ENCODE measurements at places on chromosomes 7 and 10.

DNA sequence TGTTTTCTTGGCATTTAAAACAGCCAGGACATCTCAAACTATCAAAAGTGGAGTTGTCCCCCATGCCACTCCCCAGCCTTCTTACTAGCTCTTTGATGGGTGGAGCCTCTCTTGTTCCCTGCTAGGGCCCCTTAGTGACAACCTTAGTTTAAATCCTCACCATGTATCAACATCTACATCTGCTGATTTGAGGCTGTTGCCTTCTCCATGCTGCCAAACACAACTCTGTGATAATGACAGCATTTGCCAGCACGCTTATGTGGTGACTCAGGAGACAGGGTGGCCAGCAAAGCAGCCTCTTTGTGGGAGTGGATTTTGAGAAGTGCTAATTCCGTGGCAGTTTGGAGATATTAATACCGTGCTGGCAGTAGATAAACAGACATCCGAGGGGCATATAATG, 145.4 kb downstream of the LRRC4 start:
- no peak for DNase-seq

DNA sequence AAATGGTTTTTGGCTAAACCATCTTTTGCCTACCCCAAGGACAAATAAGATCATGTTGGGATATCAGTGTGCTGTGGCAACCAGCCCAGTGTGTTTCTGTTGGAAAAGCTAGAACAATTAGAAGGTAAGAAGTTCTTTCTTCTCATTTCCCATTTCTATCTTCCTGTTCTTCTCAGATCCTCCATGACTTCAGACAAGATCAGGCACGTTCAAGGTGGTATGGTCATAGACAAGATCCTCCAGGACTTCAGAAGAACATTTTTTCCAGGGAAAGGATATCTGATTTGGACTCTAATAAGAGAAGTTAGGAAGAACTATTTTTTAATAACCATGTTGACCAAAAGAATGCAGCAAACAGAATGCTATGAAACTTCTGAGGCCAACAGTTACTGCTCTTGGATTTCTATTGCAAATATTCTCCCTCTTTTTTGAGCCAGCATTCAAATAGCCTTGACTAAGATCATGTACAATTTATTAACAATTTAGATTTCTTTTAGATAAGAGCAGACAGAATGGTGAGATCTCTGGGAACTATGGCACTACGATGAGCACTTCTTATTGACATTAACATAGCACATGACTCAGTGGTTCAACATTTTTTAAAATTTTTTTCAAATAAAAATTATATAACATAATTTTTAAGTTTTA, 15.9 kb downstream of the HYCC1 start:
- DNase-seq: no peak

DNA sequence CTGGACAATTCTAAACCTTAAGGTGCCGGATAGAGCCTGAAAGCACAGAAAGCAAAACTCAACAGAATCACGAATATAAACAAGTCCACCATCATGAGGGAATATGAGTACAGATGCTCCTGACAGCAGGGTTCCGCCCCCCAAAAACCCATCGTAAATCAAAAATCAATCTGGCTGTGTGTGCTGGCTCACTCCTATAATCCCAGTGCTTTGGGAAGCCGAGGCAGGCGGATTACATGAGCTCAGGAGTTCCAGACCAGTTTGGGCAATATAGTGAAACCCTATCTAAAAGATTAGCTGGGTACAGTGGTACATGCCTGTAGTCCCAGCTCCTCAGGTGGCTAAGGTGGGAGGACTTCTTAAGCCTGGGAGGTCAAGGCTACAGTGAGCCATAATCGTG, 12.2 kb downstream of the BUD31 start:
- DNase-seq: no peak

- no peak for DNase-seq
These were observed 225.1 kb upstream of the GRB10 start for GRCh38 chr7:51007551-51008505.

DNA sequence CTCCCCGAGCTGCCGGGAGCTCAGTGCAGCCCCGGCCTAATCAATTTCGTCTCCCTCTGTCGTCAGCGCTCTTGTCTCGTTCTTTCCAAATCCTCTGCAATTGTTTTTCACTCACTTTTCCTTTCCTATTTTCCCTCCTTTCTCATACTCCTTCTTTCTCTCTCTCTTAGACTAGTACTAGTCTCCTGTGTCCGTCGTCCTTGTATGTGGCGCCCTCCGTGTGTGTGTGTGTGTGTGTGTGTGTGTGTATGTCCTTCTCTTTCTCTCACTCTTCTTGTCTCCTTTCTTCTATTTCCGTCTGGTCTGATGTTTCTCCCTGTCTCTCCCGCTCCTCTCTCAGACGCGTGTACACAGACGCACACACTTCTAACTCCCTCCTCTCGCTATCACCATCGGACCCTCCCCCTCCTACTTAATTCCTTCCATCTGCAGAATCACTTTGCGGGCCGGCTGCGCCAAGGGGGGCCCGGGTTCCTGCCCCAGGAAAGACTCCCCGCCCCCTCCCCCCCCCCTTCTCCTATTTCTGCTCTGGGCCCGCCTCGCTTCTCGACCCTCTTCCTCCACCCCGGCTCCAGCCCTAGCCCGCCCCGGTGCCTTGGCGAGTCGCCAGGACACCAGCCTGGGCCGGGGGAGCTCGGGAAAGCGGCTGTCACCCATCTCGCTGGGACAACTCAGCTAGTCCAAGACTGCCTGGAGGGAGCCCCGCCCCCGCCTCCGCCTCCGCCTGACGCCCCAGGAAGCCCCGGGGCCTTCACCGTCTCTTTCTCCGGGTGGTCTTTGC, 743 bp upstream of the ZCCHC24 start:
- DNase-seq: peak; percentile 22

GRCh38 chr7:26868841-26869495, 4.6 kb upstream of the SKAP2 start:
- DNase-seq: no peak

- DNase-seq: no peak
These were observed 46.0 kb downstream of the ST7 start for GRCh38 chr7:116999311-116999710.

GRCh38 chr10:97243836-97244235, 48.6 kb downstream of the ARHGAP19 start:
- DNase-seq: no peak

DNA sequence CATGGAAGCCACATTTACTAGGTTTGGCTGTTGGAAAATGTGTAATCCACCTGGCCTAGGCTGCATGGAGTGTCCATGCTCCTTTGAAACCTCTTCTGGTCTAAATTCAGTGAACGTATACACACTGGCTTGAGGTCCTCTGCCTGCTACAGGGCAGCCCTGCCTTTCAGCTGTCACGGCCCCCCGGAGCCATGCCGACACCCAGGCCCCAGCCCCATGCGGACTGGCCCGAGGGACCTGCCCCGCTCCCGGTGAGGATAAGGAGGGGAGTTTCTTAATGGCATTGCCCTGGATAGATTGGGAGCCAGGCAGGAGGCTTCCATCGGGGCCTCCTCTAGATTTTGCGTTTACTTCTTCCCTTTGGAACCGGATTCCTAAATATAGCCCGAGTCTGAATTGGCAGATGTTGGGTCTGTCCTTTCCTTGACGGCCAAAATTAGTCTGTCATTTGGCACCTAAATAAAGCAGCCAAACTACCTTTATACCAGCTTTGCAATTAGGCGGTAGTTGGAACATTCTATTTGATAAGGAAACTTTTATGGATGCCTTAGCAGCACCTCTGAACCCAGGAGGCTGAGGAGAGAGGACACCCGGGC, 72.1 kb upstream of the SH2B2 start:
- no peak for DNase-seq

- DNase-seq: peak; percentile 64
These were observed 10.1 kb downstream of the AVPI1 start for GRCh38 chr10:97676770-97677581.

GRCh38 chr10:121138112-121138860, 287.1 kb downstream of the WDR11 start:
- no peak for DNase-seq

DNA sequence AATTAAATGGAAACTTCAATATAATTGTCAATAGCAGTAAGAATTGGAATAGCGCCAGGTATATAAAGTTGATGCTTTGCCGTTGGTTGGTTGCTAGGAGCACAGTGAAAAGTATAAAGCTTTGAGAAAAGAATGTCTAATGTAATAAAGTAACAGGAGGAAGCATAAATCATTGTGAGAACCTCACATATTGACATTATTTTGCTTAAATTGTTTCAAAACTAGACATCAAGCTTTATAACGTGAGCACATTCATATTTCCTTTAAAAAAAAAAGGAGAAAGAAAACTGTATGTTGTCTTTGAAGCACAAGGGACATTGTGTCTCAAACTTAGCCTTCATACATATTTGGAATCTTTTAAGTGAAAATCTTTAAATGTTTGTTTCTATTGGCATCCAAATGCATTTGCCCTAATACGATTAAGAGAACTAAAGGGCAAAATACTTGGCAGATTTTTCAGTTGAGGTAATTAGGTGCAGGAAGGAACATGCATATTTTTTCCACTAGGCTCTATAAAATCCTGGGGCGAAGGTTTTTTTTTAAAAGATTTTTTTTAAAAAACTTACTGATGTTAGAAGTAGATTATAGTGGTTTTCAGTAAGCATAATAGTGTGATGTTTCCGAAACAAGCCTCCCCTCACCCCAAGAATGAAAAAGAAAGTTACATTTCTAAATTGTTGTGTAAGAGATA, 92.4 kb downstream of the ARID5B start:
- DNase-seq: no peak

DNA sequence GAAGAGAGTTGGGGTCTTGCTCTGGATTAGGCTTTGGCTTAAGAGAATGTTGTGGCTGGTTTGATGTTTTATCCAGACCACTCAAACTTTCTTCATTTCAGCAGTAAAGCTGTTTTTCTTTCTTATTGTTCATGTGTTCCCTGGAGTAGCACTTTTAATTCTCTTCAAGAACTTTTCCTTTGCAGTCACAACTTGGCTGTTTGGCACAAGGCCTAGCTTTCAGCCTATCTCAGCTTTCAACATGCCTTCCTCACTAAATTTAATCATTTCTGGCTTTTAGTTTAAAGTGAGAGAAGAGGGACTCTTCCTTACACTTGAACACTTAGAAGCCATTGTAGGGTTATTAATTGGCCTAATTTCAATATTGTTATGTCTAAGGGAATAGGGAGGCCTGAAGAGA, 18.1 kb downstream of the CCDC126 start:
- no peak for DNase-seq

GRCh38 chr7:29041991-29042390, 83.9 kb upstream of the TRIL start:
- DNase-seq: no peak

DNA sequence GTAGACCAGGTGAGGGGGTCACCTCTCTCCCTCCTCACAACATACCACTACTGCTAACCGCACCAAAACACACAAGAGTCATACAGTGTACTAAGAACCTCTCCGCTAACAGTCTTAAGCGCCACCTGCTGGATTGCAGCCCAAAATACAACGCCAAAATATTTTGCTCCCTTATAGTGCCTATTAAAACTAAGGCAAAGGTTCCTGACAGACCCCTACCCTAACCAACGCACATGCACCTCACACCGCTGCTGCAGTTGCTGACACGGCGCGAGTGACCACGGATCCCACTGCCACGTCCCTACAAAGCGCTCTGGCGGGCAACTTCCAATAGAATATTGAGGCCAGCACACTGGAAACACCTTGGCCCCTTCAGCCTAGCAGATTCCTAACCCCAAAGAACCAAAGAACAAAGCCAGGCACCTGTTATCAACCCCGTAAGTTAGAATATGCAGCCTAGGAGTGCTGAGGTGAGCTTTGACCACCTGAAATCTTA, 563.6 kb upstream of the SEMA3D start:
- no peak for DNase-seq

GRCh38 chr10:78779339-78779955, 289.3 kb upstream of the ZMIZ1 start:
- DNase-seq: no peak

- no peak for DNase-seq
These were observed 25.4 kb upstream of the GATAD1 start for GRCh38 chr7:92421676-92422435.

GRCh38 chr10:44587488-44588318, 202.8 kb upstream of the CXCL12 start:
- DNase-seq: no peak

DNA sequence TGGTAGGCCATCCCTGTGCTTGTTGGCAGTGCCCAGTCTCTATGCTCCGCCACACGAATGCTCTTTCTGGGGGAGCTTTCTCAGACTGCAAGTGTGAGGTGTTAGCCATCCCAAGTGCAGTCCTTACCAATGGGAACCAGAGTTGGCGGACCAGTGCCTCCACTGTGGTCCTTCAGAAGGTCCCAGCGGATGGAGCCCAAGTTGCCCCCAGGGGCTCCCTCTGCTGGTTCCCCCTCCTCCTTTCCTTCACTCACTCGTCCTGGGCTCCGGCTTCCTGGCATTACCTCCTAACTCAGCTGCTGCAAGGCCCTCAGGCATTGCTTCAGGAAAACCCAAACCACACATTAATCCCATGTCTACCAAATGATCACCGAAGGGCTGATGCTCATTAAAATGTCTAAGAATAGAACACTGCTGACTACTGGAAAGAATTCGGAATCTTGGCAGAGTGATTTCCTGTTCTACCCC, 139.8 kb downstream of the CUBN start:
- no peak for DNase-seq

- no peak for DNase-seq
These were observed 1.7 kb downstream of the ADAMTS14 start for GRCh38 chr10:70673929-70674559.

DNA sequence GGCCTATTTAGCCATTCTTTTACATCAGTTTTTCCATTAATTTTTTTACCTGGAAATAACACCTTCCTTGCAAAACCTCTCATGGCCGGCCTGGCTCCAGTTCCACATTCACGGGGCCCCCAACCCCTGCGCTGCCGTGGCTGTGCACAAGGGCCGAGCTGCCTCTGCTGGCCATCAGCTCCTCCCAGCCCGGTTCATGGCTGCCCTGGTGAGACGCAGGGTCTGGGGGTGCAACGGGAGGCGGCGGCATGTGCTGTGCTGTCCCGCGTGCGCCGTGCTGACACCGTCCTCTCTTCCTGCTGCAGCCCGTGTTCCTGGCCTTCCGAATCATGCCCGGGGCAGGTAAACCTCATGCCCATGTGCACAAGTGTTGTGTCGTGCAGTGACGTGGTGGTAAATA, 4.4 kb downstream of the NKX6-2 start:
- DNase-seq: no peak
